Stimulated activated CD8-positive, alpha-beta memory T cell treated with anti-CD3 and anti-CD28 coated beads, Interleukin-4, amount 100 ng/mL, for 1 hour (primary cell): ENCODE measurements at places on chromosomes 6 and 20.

DNA sequence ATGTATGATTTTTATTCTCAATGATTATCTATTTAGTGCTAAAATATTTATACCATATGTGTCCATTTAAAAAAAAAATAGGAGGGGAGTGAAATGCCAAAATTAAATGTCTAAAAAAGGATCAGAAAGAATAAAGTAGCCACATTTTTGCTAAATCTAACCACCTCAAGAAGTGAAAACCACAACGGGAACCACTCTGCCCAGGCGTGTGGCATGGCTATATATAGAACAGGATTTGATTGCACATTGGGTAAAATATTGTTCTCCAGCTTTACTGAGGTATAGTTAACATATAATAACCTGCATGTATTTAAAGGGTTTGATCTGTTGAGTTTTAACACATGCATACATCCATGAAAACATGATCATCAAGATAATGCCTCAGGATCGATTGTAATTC lies 19.0 kb upstream of the AFDN start:
- DNase-seq, result no peak

DNA sequence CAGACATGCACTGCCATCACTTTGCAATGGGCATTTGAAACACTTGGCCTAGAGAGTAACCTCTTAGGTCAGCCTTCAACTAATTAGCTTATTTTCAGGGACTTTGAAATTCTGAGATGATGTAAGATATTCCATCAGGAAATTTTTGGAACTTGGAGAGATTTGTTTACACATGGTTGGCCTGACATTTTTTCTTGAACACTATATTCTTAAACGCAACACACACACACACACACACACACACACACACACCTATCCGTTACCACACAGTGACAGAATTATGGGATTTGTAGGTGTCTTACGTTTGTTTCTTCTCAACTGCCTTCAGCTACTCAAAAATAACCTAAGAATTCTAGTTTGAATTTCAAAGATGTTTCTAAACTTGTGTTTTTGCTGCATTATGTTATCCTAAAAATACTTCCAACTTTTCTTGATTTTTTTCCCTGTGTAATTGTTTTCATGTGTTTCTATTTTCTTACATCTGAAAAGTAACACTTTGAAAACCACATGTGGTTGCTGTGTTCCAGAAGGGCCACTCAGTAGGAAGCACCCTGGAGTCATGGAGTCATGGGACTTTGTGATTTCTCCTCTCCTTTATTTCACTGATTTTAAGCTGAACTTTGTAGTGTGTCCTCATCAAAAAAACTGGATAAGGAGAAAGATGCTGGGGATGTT lies 31.9 kb downstream of the MARCKS start:
- no peak for DNase-seq

DNA sequence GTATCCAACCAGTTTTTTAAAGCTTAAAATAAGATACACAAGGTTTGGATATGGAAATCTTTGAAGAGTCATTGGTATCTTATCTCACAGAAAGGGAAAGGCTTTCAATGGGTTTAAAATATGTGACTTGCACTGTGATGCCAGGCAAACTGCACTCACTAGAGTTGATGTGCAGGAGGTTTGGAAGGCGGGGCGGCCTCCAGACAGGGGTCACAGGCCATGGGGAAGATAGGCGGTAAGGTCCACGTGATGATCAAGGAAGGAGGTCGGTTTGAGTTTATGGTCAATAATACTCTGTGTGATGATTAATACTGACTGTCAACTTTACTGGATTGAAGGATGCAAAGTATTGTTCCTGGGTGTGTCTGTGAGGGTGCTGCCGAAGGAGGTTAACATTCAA lies 9.5 kb upstream of the RAMACL start:
- no peak for DNase-seq

DNA sequence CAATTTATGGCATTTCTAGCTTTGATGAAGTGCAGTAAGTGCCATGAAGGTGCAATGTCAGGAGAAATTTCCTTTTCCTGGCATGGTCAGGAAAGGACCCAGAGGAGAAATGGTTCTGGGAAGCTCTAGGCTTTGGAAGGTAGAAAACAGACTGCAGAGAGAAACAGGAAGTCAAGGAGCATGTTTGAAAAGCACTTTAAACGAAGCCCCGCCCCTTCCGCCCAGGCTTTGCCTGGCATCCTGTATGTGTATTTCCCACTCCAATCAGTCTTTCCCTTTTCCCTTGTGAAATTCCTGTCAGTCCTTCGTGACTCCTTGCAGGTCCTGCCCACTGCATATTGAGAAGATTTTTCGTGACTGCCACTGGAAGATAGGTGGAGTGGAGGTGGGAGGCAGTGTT lies 320.9 kb upstream of the SASH1 start:
- no peak for DNase-seq

DNA sequence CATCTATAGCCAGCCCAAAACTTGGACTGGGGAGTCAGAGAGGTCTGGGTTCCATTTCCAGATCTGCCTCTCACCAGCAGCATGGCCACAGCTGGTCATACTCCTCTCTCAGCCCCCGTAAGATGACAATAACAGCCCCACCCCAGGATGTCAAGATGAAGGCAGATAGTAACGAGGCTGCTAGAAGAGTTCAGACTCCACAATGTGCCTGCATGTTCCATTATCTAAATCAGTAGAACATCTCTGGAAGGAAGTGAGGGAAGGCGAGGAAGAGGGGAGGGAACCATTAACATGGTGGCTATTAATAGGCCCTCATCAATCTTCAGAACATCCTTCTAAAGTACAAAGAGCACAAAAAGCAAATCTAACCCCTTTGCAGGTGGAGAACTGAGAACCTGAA lies 98.0 kb upstream of the KCNG1 start:
- no peak for DNase-seq

DNA sequence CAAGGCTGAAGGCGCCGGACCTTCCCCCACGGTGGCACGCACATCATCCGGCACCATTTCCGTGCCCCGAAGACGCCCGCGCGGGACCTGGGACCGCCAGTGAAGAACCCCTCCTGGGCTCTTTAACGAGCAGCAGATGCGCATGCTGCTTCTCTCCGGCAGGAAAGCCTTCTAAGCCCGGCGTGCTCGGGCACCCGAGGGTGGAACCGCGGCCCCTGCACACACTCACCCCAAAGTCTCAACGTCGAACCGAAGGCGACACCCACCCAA lies 240 bp downstream of the FOXQ1 start:
- no peak for DNase-seq

DNA sequence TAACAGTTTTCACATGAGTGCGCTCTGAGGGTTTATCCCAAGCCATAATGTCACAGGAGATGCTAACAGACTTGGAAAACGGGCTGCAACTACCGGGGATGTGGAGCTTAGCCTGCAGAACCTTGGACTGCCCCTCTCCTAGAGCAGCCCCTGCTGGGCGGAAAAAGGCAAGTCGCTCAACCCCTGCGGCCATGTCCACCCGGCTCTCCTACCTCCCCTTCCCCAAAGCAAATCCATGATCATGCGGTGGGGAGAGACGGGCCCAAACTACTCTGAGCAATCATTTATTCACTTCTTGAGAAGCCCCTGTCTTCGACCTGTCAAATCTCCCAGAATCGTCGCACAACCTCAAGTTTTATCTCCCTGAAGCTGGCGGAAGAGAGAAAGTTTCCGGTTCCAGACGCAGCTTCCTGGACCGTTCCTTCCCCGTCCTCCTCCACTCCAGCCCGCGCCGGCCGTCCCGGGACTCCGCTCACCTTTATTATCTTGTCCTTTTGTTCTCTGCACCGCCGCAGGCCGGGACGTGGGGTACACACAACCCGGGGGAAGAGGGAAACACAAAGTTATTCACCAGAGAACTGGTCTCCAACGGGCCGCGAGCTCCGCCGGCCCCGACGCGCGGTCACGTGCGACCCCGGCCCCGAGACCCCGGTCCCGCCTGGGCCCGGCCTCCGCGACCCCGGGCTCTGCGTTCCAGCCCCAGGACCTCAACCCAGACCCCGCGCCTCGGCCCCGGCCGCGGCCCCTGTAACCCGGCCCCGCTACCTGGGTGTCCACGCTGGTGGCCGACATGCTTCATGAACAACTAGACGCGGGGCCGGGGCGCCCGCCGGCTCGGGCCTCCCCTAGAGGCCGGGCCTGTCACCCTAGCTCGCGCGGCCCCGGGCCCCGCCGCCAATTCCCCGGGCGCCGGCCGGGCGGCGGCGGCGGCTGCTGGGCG lies 560 bp downstream of the YTHDF1 start:
- no peak for DNase-seq

GRCh38 chr6:21442874-21443273 lies 150.7 kb upstream of the SOX4 start:
- DNase-seq, result no peak
